ENCODE measurements at places on chromosomes 13 and 19.

DNA sequence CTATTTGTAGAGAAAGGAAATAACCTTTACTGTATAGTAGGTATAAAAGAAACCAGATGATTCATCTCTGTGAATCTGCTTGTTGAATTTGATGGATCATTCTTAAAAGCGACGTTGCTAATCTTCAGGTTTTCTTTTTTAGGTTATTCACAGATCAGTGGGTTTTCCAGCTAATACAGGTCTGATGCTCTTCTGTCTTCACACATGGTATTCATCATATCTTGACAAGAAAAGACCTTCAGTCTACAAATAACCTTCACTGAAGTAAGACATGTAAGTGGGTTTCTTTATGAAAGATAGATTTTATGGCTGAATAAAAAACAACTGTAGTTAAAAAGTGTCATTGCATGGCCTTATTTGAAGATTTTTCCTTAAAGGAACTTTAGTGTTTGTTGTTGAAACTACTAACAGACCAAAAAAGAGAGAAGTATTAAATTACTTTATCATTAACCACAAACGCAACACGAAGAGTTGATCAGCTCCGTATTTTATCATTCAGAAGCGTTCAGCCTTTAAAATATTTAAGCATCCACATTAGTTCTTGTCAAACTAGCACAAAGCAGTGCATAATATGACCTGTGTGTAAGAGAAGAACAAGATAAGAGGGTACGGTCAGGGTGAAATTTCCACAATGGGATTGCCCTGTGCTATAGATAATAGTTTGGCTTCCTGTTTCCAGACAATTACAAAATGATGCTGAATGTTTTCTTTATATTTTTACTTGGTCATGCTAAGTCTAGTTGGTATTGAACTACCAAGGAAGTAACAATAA lies 299.5 kb downstream of the MZT1 start:
- no peaks in the 10 kb centered on the region for H3K36me3 ChIP-seq
- no peak overlapping the region for H3K4me3 ChIP-seq
- H3K27me3 ChIP-seq, result no peaks in the 10 kb centered on the region
- H3K4me1 ChIP-seq, result no peaks in the 10 kb centered on the region
- H3K27ac ChIP-seq, result no peak overlapping the region

GRCh38 chr13:27534981-27535380 lies 84.6 kb upstream of the MTIF3 start:
- no peaks in the 10 kb centered on the region for H3K27me3 ChIP-seq
- no peak for DNase-seq
- H3K4me1 ChIP-seq, result no peaks in the 10 kb centered on the region
- no peak overlapping the region for H3K4me3 ChIP-seq
- H3K27ac ChIP-seq, result no peak overlapping the region

DNA sequence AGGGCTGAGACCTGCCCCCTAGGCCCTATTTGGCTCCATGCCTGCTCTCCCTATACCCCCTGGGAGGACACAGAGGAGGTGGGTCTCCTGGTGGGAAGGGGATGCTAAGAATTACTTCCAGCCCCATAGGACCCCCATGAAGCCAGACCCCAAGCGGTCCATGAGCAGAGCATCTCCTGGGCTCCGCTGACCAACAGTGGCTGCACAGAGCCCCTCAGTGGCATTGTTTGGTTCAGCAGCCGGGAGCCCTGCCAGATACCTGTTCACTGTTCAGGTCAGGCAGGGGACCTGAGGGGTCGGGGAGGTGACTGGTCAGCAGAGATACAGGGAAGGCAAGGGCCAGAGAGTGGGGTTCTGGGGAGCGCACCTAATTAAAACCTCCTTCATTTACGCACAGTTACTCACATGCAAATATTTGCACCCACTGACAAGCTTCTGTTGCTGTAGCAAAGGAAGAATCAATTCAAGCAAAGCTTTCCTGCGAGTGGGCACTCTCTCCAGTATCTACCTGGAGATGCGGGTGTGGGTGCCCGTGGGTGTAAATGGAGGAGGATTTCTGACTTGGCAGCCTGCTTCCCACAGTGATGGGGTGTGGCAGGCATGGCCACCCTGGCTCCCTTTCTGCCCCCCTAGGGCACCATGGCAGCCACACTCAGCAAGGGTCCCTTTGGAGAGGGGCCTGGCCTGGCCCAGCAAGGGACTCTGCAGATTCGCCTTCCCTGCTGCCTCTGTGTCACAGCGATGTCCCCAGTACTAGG lies 83.5 kb downstream of the CHST8 start:
- H3K4me3 ChIP-seq, result no peak overlapping the region
- no peaks in the 10 kb centered on the region for H3K27me3 ChIP-seq
- no peak overlapping the region for H3K27ac ChIP-seq
- DNase-seq, result no peak
- H3K36me3 ChIP-seq, result no peaks in the 10 kb centered on the region
- H3K4me1 ChIP-seq, result no peaks in the 10 kb centered on the region

DNA sequence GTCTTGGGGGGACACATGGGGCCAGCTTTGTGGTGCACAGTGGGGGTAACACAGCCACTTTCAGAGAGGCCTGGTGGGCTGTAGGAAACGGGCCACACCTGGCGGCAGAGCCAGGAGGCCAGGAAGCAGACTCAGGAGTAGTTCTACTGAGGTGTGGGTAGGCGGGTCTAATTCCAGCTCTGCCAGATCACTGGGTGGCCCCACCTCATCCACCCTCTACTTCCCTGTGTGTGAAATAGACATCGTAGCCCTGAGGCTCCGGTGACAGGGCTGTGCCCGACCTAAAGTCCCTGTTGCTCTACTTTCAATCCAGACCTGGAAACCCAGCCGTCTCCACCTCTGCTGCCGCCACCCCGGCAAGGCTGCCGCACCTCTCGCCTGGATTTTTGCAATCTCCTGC lies 4.0 kb downstream of the NKPD1 start:
- H3K27ac ChIP-seq, result no peak overlapping the region
- H3K36me3 ChIP-seq, result no peaks in the 10 kb centered on the region
- no peak for DNase-seq
- H3K4me1 ChIP-seq, result no peaks in the 10 kb centered on the region
- no peaks in the 10 kb centered on the region for H3K27me3 ChIP-seq

GRCh38 chr13:113601166-113602070 lies 16.9 kb downstream of the TFDP1 start:
- H3K27ac ChIP-seq, result no peak overlapping the region
- no peak overlapping the region for H3K4me3 ChIP-seq
- no peaks in the 10 kb centered on the region for H3K27me3 ChIP-seq
- H3K4me1 ChIP-seq, result 0 out of 2 replicates have a peak, but pooled peaks cover 6% of the 10 kb centered on the region
- no peak for DNase-seq
- peaks cover 84% of the 10 kb centered on the region for H3K36me3 ChIP-seq

GRCh38 chr13:98083507-98083906 lies 59.4 kb upstream of the FARP1 start:
- no peaks in the 10 kb centered on the region for H3K36me3 ChIP-seq
- no peaks in the 10 kb centered on the region for H3K27me3 ChIP-seq
- H3K4me1 ChIP-seq, result no peaks in the 10 kb centered on the region

GRCh38 chr19:58409010-58409790 lies 751 bp downstream of the ZNF584 start:
- H3K36me3 ChIP-seq, result peaks cover 5% of the 10 kb centered on the region
- H3K4me1 ChIP-seq, result peaks cover 28% of the 10 kb centered on the region
- no peaks in the 10 kb centered on the region for H3K27me3 ChIP-seq
- H3K4me3 ChIP-seq, result peak overlapping the region; percentile 96
- DNase-seq, result peak; percentile 60

GRCh38 chr13:111387945-111388600 lies 67.6 kb downstream of the TEX29 start:
- peaks cover 4% of the 10 kb centered on the region for H3K27me3 ChIP-seq
- no peaks in the 10 kb centered on the region for H3K36me3 ChIP-seq
- peaks cover 7% of the 10 kb centered on the region for H3K4me1 ChIP-seq
- no peak for DNase-seq

GRCh38 chr13:113825841-113826240 lies 38.0 kb downstream of the GAS6 start:
- no peaks in the 10 kb centered on the region for H3K27me3 ChIP-seq
- H3K4me3 ChIP-seq, result no peak overlapping the region
- DNase-seq, result no peak
- no peaks in the 10 kb centered on the region for H3K36me3 ChIP-seq
- no peaks in the 10 kb centered on the region for H3K4me1 ChIP-seq

DNA sequence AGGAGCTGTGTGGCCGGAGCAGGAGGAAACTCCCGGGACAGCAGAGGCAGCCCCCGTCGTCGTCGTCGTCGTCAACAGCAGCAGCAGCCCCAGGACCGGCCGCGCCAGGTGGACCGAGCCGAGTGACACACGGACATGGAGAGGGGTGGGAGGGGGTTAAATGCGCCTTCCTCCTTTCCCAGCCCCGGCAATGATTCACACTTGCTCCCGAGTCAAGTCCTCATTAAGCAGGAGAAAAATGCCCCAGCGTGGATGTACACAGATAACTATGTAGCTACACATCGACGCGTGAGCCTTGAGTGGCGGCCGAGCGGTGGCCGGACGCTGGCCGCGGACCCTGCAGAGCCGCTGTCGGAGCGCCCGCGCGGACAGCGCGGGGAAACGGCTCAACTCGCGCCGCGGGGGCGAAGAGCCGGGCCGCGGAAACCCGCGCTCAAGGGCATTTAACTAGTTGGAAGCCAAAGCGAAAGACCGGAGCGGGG lies 645 bp downstream of the UBL3 start:
- H3K4me3 ChIP-seq, result peak overlapping the region; percentile 79
- peaks cover 28% of the 10 kb centered on the region for H3K4me1 ChIP-seq
- H3K27ac ChIP-seq, result peak overlapping the region; percentile 65
- no peaks in the 10 kb centered on the region for H3K27me3 ChIP-seq
- DNase-seq, result peak; percentile 24

DNA sequence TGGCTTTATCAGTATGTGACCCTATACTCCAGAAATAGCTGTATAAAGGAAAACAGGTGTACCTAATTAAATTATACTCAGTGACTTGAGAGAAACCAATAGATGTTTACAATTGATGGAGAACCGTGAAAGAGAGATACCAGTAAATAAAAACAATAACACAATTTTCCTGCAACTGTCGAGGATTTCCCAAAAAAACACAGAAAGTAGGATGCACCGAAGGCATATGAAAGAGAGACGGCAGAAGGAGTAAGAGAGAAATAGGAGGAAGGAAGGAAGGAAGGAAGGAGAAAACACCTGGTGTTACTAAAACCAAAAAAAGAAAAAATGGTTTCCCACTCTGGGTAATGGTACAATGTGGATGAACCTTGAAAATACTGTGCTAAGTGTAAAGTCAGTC lies 6.8 kb upstream of the ZNF229 start:
- no peaks in the 10 kb centered on the region for H3K27me3 ChIP-seq
- no peaks in the 10 kb centered on the region for H3K36me3 ChIP-seq
- no peak for DNase-seq

- no peaks in the 10 kb centered on the region for H3K36me3 ChIP-seq
- H3K4me3 ChIP-seq, result no peak overlapping the region
- H3K27ac ChIP-seq, result no peak overlapping the region
- no peak for DNase-seq
- H3K27me3 ChIP-seq, result peaks cover 14% of the 10 kb centered on the region
Measured at GRCh38 chr13:20168396-20168795, 7.5 kb upstream of the GJA3 start.

DNA sequence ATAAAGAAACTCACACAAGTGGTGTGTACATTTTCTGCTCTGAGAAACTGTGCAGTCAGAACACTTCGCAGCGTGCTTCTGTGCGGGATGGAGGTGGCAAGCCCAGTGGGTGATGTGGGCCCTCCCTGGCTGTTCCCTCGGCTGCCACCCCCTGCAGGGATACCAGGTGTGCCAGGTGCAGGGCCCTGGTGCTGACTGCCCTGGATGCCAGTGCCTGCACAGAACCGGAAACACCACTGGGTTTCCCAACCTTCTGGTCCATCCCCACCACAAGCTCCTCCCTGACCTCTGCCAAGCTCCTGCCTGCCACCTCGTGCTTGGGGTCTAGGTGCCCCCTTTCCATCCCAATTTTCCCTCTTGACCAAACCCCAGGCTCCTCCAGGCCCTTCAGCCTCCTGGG lies 81.9 kb upstream of the MCF2L start:
- no peak for DNase-seq
- no peak overlapping the region for H3K4me3 ChIP-seq
- no peaks in the 10 kb centered on the region for H3K27me3 ChIP-seq
- H3K4me1 ChIP-seq, result no peaks in the 10 kb centered on the region

All from DND-41 (cell line).